Urinary bladder (tissue), 4 donors: ENCODE measurements at places on chromosomes 7 and 10. TPM values are rescaled to one million over a fixed set of nuclear protein-coding genes. Genes with fewer than 3 reads are reported as not detected.

NODAL gene
- not detected for total RNA-seq

DNA sequence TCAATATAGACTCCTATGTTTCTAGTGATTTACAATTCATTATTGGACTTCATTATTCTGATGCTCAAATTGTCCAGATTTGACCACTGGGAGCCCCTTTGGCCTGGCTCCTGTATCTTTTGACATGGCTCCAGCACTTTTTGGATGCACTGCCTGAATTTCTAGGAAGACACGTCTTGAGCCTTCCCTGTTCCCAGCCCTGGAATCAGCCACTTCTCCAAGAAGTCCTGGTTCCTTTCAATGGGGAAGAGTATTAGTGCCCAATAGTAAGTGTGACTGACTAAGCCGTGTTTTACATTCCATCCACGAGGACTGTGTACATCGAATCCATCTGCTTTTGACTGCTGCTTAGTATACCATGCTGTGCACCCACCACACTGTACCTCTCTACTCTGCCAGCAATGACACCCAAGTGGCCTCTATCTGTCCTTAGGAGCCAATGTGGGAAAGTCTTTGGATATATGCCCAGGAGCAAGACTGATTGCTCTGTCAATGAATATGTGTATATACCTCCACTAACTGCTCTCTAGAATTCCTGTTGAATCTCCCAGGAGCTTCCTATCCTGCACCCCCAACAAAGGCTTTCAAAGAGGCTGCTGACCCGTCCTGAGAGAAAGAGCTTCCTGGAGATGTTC lies 23.2 kb upstream of the NPFFR1 start:
- no peak for DNase-seq

DNA sequence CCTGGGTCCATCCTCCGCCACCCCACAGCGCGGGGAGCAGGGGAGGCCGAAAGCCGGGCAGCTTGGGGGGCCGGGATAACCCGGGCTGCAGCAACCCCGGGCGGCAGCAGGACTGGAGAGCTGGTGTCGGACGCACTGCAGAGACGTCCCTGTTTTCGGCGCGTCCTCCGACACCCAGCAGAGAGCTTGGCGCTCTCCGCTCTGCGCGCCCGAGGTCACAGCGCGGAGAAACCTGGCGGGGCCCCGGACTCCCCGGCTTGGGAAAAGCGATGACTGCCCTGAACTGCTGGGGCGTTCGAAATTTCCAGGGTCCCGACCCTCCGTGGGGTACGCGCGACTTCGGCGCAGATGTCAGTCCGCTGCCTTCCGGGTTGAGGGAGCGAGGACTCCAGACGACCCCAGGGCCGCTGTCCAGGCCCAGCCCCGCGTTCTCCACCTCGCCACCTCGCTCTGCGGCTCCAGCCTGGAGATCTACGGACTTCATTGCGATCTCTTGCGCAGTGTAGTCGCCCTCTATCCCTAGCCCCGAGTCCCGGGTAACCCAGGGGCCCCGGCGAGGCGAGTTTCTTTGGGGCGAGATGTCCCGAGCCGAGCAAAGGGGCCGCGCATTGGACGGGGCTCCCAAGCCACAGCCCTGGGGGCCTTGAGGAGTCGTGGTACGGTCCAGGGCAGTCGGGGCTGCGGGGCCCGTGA lies 617 bp upstream of the FOXI2 start:
- DNase-seq = no peak

GRCh38 chr7:19145434-19146115 lies 354 bp upstream of the FERD3L start:
- no peak for DNase-seq

NAT16 gene
- not detected for total RNA-seq
